Stromal cell of bone marrow (primary cell): ENCODE measurements at places on chromosomes 6 and 20.
A peak's percentile ranks its signal among the peaks of the same experiment; 100 is the strongest.

DNA sequence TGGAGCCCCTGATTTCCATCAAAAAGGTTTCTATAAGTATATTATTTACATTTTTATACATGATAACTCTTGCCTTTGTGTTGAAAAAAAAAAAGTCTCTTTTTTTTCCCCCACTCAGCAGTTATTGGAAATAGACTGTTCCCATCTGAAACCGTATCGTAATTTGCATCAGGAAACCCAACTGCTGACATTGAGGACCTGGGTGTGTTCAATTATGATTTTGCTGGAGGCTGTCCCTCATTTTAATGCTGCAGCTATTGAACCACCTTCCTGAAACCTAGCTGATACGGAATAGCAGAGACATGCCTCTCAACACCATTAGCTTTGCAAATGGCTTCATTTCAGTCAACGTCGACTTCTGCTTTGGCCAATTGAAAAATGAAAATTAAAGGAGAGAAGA lies 98.9 kb downstream of the ZNF217 start:
- DNase-seq, result no peak

DNA sequence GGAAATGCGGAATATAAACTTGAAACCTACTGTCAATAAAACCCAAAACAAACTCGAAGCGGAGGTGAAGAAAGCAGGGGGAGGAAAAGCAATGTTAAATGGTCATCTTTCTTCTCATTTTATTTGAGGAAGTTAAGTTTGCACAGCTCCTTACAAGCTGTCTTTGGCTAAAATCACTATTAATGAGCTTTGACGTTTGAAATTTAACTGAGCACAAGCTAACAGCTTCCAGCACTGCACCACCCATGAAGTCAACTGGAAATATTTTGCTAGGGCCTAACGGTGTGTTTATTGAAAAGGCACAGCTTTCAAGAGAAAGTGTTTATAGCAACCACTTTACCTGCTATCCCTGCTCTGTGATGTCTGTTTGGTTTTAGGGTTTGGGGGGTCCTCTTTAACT lies 103.8 kb downstream of the PKHD1 start:
- no peak for DNase-seq

- DNase-seq, result no peak
Measured at GRCh38 chr6:90586546-90586835, 381 bp downstream of the MAP3K7 start.

GRCh38 chr6:14816116-14816859 lies 429.6 kb upstream of the JARID2 start:
- no peak for DNase-seq

DNA sequence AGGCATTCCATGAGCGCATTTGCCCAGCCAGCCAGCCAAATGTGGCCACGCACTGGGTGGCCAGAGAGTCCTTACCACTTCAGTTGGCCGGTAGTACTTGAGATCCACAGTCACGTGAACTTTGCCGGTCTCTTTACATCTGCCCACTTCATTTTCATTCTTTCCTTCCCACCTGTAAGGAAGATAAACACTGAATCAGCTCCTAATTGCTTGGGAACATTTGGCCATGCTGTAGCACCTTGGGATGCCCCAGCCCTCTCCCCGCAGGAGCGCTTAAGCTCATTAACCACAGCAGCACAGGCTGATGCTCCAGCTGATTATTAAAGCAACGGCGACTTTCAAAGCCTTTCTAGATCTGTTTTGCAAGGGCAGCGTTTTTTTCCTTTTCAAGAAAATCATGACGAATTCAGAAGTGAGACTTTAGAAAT lies 116.6 kb downstream of the FOXC1 start:
- no peak for DNase-seq

- no peak for DNase-seq
Measured at GRCh38 chr20:49937027-49937929, 1.1 kb downstream of the RNF114 start.

DNA sequence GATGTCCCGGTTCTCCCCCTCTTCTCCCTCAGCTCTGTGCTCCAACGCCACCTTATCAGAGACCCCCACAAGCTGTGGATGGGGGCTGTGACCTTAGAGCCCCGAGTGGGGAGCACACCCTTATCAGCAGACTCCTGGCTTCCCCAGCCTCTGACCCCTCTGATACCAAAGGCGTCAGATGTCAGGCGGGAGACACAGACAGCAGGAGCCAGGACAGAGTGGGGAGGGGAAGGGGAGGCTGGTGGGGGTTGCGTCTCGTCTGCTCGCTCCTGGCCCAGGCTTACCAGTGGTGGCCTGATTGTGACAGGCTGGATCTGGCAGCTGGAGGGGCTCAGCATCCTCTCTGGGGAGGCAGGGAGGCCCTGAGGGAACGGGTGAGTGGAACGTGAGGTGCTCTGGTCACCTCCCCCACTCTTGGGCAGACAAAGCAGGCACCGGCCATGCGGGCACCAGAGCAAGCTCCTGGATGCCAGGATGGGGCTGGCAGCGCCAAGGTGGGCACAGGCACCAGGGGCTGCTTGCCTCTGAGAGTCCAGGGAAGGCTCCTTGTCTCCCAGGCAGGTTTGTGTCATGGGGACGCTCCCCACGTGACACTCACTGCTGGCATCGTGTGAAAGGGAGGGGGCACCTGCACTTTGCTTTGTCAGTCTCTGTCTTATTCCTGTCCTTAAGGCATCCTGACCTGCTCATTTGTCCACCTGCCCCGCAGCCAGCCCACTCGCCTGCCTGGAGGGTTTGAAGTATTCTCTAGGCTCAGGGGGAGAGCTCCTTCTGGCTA lies 27.8 kb upstream of the GATA5 start:
- DNase-seq, result no peak

- no peak for DNase-seq
Measured at GRCh38 chr6:170092826-170093225, 198.1 kb downstream of the DLL1 start.

- DNase-seq, result no peak
Measured at GRCh38 chr20:4677846-4678245, 43.9 kb upstream of the PRND start.

DNA sequence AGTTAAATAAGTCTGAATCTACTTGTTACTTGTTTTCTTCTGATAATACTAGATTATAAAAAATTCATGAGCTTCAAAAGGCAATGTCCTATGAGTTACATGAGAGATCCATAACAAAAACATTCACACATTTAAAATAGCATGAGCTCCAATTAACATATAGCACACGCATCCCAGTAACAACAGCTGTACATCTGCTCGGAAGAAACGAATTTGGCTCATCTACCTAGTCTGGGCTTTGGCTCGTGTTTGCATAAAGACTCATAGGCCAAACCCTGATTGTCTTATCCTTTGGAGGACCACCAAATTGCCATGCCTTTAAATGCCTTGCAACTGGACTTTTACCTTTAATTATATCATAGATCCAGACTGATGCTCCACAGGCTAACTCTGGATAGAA lies 259.7 kb upstream of the CHD6 start:
- DNase-seq, result no peak

DNA sequence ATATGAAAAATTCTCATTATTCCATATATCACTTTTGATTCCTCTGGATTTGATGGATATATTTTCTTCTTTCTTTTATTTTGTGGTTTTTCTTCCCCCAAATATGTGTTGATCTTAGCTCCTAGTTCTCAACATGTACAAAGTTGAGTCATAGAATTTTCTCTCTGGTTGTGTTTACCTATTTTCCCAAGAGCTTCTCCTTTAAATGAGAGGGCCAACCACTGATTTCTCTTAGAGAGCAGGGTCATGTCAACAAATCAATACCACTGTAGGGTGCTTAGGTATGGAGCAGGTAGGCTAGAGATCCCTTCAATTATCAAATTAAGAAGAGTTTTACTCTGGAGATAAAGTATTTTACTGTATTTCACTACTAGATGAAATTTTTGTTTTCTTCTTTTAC lies 145.7 kb downstream of the BMP5 start:
- no peak for DNase-seq

DNA sequence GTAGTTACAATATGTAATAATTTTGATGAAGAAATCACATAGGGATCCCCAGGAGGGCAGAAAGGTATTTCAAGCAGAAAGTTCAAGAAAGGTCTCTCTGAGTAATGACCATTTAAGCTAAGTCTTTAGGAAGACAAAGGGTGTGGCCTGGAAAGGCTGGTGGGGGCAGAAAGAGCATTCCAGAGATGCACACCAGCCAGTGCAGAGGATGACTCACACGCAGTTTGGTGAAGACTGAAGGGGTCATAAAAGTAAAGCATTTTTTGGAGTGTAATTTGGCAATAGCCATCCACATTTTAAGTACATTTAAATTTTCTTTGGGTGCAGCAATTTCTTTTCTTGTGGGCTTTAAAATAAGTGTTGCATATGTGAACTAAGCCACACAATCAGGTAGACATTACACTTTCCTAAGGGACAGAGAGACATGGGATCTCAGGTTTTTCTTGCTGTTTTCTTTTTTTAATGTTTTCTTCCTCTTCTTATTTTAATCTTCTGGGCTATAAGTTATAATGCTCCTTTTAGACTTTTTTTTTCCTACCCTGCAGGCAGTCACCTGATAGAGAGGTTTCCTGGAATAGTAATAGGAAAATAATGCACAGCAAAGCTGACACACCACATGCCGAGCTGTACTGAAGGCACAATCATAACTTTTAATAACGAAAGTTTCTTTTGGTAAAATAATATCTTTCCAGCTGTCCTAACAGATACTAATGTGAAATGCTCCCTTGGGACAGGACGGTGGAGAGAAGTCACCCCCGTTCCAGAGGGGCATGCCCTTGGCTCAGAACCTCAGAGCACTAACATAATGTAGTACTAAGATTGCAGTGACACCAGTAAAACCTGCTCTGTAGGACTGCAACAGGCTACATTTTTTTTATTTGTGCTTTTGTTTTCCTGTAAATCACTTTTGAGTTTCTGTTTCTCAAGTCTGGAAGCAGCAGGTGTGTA lies 49.6 kb upstream of the PTPRK start:
- DNase-seq, result peak; percentile 62

DNA sequence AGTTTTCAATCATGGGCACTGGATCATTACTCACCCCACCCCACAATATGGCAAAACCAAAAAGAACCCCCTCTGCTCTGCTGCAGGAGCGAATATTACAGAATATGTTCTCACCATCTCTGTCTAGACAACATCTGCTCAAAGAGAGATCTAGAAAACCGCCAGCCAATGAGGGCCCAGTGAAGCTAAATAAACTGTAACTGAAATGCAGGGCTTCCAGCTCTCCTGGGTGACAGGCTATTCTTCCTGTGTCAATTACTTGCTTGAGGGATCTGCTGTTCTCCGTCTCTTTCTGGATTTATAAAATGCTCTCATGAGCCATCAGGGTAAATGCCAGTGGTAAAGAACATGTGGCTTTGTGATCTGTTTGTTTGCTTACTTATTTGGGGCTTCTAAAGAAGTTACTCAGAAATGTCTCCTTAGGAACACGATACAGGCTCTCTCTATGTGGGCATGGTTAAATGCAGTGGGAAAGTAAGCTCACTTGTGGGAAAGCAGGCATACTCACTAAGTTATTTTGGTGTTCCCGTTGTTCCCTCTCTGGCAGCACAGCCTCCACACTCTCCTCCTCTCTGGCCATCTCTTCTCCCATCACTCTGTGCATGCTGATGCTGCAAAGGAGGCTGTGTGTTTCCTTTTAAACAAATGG lies 44.8 kb downstream of the TTI1 start:
- DNase-seq, result no peak

- no peak for DNase-seq
Measured at GRCh38 chr6:85496009-85496579, 46.2 kb downstream of the NT5E start.

DNA sequence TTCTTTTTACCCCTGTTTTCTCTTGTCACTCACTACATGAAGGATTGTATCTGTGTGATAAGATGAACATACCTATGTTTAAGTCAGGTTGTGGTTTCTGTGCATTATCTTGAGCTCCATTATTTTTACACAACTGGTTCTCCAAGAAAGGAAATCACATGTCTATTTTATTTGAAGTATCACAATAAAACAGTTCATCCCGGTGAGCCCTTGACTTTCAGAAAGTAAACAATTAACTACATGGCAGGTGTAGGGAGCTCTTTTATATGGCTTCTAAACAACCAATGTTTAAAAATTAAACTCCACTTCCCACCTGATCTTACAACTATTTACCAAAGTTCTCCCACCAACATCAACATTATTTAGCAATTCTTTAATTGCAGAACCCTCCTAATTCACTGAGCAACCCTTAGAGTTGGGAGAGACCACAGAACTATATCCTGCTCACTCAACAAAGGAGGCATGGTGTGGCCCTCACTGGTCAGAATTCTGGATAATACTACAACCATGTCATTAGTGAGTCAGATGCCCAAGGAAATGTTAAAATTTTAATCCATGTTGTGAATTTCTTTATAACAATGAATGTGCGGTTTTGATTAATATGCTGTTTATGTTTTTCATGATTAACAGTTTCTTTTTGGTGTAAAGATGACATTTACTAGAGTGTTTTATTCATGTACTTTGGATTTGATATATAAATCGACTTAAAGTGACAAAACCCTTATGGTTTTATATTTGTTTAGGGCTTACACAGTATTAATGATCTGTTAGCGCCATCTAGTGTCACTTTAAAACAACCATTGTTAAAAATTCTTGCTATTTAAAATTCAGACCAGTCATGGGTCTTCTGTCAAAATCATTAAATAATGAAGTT lies 50.0 kb upstream of the SCGN start:
- peak; percentile 42 for DNase-seq

- no peak for DNase-seq
Measured at GRCh38 chr6:13708736-13709135, 2.9 kb downstream of the RANBP9 start.

DNA sequence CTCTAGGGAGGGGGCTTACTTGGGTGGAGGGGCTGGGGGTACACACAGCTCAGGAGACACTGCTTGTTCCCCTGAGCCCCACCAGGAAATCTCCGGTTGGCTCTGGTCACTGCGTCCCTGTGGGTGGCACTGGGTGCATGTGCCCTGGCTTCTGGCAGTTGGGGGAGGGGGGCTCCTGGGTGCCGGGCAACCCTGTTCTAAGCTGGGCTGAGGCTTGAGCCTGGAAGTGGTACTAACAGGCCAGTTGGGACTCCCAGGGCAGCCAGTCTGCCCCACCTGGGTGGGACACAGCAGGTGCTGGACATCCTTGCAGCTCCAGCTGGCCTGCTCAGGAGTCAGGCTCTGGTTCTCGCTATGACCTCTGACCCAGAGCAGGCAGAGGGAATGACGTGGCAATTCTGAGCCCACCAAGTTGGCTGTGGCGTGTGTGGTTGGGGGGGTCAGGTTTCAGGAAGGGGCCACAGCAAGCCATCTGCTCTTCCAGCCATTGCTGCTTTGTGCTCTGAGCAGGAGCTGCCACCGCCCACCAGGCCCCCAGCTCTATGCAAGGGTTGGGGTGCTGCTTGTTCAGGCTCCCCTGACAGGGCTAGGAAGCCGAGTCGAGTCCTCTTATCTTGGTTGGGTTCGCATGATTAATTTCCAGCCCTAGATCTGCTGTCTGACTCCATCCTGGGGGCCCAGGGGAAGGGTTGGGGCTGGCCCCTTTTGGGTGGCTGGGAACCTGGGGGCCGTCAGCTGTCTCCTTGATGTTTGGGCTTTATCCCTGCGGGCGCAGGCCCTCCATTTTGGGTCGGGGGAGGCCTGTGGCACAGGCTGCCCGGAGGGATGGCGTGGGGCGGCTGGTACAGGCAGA lies 590 bp downstream of the C20orf204 start:
- DNase-seq, result no peak

- peak; percentile 70 for DNase-seq
Measured at GRCh38 chr6:26401987-26402658, at the start of gene BTN3A1. Gene BTN3A1 (plus strand): TSS chr6:26402275. CDS start chr6:26405564, 3,289 bp downstream.

- DNase-seq, result peak; percentile 7
Measured at GRCh38 chr6:79671600-79672266, 40.6 kb downstream of the SH3BGRL2 start.
